ENCODE measurements at places on chromosomes 4 and X.
A peak's percentile ranks its signal among the peaks of the same experiment; 100 is the strongest.

- DNase-seq = no peak
Observed at GRCh38 chr4:68271851-68272357, 26.4 kb upstream of the TMPRSS11B start.

DNA sequence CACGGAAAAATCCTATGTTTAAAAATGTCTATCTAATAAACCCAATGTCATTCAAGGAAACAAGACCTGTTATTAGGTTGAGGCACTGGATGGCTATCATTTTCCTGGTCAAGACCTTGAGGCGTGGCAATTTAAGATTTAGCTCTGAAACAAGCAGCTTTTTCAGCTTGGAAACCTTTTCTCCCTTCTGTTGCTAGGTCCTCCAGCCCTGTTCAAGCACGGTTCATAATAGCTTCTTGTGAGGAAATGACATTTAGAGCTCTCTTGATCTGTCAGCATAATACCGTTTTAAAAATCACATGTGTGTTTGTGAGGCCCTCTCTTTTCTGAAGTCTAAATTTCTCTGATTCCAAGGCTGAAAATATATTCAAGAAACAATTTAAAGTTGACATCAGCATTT is 133.6 kb upstream of the GRPR start:
- no peak for DNase-seq

DNA sequence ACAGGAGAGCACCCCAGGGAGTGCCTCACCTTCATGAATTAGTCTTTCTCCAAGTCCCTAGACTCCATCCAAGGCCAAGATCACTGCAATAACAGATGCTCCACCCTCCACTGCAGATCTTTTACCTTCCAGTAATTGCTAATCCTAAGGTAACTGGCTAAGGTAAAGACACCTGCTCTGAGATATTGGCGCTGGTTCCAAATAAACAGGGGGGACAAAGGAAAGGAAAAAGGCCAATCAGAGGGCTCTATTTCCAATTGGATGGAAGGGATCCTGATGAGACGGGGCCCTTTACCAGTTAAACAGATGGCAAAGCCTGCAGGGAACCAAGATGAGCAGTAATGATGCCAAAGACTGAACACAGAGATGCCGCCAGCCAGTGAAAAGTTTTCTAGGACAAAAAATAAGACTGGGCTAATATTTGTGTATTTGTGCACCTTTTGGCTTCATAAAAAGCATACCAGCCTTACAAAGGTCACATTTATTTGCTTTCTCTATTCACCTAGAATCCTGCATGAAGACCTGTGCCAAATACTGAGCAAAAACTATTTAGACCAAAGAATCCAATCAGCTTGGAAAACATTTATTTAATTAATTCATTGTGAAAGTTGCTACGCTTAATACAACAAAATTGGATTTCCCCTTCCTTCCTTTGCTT is 148.5 kb downstream of the PPP3CA start:
- no peak for DNase-seq

DNA sequence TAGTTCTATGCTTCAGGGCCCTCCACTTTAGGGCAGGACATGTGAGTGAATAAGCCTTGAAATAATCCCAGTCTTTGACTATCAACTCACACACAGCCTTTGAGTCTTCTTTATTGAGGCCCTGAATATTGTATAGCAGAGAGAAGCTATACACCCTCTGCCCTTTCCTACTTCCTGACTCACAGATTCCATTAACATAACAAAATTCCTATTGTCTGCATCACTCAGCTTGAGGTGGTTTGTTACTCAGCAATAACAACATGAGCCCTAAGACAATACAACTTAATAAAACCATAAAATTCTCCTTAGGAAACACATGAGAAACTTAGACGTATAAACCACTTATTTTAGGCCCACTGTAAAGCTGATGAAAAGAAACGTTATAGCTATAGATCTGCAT is 680.3 kb upstream of the DIAPH2 start:
- no peak for DNase-seq

DNA sequence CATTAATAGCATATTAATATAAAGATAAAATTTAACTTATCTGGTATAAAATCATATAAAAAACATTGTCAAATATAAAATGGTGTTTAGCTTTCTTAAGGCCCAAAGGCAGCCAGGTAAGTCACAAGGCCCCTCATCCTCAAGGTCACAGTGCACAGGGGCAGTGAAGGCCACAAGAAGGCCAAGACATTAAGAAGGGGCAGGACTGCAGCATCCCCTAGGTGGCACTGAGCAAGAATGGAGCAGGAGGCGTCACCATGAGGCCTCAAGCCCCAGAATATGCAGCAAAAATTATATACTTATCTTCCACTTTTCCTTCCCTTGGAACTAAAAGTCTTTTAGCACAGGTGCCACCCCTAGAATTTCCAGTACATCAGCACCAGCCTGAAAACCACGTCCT is 49.5 kb upstream of the MAGEA8 start:
- DNase-seq = no peak

DNA sequence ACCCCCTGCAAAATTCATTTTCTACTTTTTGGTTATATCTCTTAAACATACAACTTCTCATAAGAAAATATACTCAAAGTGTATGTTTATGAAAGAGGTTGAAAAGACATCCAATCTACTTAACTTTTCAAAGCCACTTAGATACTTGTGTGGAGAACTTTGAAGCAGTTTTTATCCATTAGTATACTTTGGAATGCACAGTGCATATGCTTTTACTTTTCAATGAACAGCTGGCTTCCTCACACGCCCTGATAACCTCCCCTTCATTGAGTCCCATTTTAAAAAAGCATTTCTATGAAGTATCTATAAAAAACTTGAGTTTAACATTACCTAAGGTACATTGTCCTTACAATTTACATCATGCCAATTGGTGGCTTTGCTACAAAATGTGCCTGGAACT is 73.8 kb downstream of the VEGFC start:
- DNase-seq = no peak

DNA sequence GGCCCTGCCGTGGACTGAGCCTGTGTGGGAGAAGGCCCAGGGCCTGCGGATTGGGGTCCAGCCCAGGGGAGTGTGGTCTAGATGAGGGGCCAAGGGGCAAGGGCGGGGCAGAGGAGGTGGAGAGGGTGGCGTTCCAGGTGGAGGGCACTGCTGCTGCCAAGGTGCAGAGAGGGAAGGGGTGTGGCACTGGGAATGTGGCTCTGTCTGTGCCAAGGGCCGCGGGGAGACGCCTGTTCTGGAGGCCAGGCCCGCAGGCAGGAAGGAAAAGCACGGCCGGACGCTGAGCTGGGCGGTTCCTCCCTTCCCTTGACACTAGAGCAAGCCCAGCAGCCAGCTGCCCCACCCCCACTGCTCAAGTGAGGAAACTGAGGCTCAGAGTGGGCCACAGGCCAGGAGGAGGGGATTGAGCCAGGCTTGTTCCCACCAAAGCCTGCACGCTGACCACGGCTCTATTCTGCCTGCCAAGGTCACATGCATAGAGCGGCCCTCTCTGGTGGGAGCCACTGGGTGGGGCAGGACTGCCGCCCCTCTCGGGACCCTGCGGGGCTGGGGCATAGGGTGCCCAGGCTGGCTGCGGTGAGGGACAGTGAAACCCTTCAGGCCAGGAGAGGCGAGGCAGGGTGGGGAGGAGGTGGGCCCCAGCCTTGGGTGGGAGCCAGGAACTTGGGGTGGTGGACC is 13.0 kb downstream of the SH3BP2 start:
- DNase-seq = no peak

GRCh38 chrX:22081475-22082092 is 49.5 kb downstream of the PHEX start:
- peak; percentile 12 for DNase-seq

DNA sequence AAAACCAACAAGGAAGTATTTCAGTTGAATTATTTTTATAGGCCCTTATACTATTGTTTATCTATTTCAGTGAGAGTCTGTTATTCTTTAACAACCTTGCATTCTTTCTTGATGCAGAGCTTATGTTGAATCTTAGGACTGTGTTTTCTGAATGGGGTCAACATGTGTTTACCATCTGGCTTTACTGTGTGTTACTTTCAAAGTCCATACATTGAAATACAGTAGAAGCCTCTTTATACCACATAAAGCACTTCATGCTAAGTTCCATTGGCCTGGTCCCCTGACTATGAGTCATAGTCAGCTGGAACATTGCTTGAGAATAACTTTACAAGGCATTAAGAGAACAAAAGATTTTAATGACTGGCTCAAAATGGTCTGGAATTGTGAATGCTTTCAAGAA is 152.6 kb downstream of the GASK1B start:
- DNase-seq = no peak

GRCh38 chr4:56342746-56343145 is 44.5 kb downstream of the AASDH start:
- DNase-seq = no peak

GRCh38 chrX:23935106-23935505 is 27.3 kb downstream of the CXorf58 start:
- DNase-seq = no peak
